ENCODE measurements at places on chromosomes 6 and 20.

DNA sequence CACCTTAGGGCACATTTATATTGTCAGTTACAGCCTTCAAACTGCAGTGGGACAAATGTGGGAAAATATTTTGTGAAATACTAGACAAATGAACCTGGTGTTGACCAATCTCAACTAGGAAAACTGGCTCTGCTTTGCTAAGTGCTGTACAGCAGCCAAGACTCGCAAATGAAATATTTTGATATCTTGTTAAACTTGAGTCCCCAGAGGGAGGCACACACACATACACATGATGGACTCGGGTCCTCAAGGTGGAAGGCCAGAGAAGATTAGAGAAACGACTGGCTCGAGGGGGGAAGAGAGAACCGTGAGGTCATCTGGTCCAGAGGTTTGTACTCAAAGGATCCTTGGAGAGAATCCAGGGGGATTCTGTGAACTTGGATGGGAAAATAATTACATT lies 67.3 kb upstream of the JAG1 start:
- no peak for DNase-seq

GRCh38 chr6:41426888-41427641 lies 91.7 kb downstream of the NCR2 start:
- no peak for DNase-seq

DNA sequence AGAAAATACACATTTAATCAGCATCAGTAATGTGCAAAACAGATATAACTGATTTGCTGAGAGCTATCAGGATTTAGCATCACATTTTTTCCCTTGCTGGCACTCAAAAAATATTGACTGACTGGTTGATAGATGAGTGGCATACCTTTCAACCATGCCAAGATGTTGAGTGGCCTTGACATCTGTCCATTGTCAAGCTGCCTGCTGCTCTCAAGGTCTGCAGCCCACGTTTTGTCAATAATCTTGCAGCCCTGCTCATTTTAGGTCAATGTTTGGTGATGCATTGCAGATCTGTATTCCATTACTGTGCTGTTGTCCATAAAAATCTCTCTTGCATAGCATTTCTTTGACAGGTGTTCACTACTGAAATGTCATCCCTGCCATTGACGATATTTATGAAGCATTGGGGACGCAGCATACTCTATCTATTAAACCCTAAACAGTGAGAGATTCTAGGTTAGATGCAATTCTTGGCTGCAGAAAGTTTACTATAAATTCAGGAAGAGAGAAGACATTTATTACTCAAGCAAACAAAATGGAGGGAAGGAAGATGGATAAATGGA lies 111.6 kb downstream of the BFSP1 start:
- DNase-seq: no peak

DNA sequence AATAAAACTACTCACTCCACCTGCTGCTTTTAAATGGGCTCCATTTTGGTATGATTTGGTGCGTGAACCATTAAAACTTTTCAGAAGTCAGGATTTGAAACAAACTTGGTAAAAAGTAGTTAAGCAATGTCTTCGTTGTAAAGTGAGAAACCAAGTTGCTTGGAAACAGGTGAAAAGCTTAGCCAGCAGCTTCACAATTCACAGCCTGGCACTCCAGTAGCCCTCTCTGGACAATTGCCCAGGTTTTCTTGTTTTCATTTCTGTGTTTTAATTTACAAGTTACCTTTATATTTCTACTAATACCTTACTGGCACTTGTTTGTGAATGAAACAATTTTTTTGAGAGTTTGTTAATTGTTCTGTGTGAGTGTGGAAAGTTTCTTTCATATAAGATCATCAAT lies 12.8 kb downstream of the NT5E start:
- no peak for DNase-seq

GRCh38 chr6:27168586-27169443 lies 78.7 kb upstream of the PRSS16 start:
- no peak for DNase-seq

GRCh38 chr20:34875642-34876405 lies 588 bp upstream of the ACSS2 start:
- DNase-seq: no peak

Data from stimulated activated CD4-positive, alpha-beta T cell treated with anti-CD3 and anti-CD28 coated beads, Interleukin-15, amount 100 ng/mL, for 24 hours (primary cell).